Right lung (tissue), 10 donors: ENCODE measurements at places on chromosomes 11 and 22.
A peak's percentile ranks its signal among the peaks of the same experiment; 100 is the strongest.

GRCh38 chr22:35649026-35649553 is 844 bp downstream of the APOL6 start:
- no peak for DNase-seq

- DNase-seq = no peak
Measured at GRCh38 chr11:67252831-67253239, 13.4 kb upstream of the GRK2 start.

DNA sequence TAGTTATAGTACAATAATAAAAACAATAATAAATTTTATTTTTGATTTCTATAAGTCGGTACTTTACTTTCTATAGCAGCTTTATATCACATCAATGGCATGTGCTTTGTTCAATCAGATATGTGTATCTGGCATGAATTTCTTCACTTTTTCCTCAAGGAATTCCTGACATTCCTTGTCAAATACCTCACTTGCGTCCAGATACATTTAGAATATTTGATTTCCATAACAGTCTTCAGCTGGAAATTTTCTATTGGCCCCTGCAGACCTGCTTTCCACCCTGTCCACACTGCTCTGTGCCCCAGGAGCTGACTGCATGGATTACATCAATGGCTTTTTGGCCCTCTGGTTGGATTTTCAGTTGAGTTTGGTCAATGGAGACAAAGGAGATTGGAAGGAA is 93.2 kb downstream of the FAR1 start:
- DNase-seq = no peak

GRCh38 chr11:65412271-65413076 is 10.1 kb upstream of the NEAT1 start:
- DNase-seq = no peak

DNA sequence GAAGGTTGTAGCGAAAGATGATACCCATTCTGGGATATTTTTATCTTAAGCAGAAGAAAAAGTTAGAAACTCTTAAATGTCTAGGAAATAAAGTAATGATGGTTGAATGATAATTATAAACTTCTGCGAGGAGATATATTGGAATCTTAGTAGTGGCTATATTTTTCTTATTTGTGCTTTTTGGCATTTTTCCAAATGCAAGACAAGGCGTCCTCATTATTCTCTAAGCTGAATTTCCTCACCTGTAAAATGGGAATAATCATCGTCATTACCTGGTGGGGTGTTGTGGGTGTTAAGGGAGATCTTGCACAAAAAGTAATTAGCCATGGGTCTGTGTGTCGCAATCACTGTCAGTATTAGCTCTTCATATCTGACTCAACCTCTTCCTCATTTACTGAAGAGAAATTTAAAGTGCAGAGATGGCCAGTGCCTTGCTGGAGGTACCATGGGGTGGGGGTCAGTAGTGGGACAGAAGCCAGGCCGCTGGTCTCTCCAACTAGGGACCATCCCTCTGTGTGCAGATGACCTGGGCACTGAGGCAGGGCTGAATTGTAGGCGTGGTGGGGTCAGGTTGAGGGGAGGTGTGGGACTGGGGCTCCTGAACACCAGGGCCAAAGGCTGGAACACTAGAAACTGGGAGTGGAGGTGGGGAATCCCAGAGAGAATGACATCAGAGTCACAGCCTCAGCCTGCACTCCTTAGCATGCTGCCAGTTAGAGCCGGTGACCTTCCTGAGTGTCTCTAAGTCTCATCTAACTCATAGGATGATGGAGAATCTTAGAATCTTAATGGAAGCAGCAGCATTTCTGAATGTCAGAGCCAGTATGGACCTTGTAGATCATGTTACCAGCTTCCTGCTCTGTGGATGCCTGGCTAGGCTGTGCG is 4.1 kb downstream of the PITPNM1 start:
- DNase-seq = no peak

GRCh38 chr22:29903371-29903770 is 20.4 kb downstream of the MTMR3 start:
- DNase-seq = no peak

DNA sequence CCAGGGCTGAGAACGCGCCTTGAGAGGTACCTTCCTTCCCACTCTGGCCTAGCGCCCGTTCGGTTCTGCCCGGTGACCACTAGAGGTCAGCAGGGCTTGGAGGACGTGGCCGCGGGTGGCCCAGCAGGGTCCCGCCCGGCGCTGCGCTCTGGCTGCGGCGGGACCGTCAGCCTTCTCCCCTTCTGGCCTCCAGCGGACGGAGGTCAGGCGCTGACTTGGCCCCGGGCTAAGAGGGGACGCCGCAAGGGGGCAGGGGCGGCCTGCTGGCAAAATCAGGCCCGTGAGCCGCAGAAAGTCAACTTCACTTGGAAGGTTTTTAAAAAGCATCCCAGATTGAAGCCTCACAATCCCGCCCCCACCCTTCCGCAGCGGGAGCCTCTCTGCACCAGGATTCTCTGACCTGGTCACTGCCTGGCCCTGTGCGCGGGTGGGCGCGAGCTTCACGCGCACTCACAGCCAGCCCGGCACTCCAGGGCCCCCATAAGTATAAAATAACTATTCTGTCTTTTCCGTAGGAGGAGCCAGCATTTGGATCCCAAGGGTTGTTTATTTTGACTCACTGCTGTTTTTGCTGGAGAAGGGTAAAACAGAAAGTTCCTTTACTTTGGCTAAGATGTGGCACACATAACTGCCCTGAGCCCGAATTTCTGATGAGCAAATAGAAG is 23.2 kb upstream of the ZBTB16 start:
- DNase-seq = peak; percentile 64

GRCh38 chr11:118343248-118343647 is 743 bp upstream of the CD3D start:
- DNase-seq = no peak

DNA sequence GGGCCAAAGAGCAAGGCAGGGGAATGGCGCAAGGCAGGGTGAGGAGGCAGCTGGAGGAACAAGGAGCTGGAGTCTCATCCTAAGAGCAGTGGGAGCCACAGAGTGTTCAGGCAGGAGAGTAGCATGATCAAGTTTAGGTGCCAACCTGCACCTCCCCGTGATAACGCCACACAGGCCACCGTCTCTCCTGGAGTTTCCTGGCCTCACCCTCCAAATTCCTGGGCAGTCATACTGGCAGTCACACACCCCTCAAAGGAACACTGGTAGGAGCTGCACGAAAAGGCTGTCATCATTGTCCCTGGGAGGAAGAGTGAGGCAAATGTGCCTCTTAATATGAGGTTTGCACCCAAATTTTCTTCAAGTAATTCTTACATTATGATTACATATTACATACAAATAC is 36.3 kb upstream of the RTL6 start:
- DNase-seq = no peak
